ENCODE measurements at places on chromosomes 13 and 19.

- no peak for DNase-seq
Observed at GRCh38 chr13:27259831-27260230, 8.5 kb downstream of the RPL21 start.

DNA sequence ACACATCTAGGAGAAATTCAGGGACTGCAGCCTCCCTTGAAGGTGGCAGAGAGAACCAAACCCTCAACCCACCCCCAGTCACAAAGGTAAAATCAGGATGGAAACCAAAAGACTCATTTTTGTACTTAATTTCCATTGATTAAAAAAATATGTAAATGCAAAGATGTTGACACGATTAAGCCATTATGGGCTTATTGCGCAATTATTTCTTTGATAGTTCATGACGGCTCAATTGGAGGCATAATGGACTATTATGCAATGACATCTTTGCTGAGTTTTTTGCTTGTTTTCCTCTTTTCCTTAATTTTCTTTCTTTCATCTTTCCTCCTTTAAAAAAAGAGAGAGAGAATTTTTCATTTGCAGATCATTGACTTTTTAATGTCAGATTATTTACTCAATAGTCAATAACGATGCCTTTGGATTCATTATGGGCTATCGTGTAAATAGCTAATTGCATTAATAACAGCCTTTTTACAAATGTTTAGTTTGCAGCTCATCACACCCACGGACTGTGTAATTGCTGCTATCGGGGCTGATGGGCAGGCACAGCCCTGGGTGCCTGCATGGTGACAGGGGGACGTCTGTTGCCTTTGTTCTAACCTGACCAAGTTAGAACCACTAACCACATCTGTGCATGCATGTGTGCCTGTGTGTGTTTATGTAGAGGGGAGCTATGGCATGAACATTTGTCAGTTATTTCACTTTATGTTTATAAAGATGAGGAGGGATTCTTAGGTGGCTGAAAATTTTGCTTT, 482.4 kb upstream of the TSHZ3 start:
- no peak for DNase-seq

- no peak for DNase-seq
Observed at GRCh38 chr13:23735329-23735728, 153.9 kb downstream of the MIPEP start.

DNA sequence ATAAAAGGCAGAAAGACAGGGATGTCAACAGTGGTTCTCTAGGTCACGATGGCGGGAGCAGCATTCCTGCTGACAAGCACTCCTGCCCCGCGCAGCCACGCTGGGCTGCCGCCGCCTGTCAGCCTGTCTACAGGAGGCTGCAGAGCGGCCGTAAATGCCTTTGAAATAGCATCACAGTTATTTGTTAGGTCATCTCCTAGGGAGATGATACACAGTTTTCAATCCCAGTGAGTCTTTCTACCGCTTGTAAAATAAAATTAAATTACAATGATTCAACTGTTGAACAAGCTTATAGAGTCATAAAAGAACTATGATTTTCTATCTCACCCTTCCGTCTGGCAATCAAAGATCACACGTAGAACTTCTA, 7.3 kb upstream of the SLC7A9 start:
- DNase-seq: no peak

DNA sequence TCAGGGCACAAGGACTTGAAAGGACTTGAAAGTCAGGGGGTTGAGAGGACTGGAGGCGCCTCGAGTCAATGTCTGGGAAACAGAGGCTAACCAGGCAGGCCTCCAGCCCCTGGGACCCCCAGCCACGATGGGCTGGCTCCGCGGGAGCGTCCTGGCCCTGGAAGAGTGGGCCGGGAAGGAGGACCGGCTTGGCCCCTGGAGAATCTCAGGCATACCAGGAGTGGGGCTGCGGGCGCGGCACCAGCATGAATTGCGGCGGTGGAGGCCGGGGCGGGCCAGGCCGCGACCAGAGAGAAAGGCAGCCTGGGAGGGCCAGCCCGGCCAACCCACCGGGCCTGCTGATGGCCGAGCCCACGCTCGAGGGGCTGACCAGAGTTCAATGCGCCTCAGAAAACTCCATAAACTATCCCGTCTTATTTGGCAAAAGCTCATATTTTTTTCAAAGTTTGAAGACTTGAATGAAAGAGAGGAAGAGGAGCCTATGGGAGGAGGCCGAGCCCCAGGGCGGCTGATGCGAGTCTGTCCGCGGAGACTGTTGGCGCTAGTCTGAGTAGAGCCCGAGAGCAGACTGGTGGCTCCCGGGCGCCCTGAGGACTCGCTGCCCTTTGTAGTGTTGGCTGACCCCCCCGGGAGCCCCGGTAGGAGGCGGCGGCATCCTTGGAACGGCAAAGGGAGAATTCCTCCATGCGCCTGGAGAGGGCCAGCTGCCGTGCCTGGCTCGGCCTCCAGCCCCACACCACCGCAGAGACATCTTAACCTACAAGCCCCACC, 68.0 kb downstream of the MLLT1 start:
- no peak for DNase-seq

DNA sequence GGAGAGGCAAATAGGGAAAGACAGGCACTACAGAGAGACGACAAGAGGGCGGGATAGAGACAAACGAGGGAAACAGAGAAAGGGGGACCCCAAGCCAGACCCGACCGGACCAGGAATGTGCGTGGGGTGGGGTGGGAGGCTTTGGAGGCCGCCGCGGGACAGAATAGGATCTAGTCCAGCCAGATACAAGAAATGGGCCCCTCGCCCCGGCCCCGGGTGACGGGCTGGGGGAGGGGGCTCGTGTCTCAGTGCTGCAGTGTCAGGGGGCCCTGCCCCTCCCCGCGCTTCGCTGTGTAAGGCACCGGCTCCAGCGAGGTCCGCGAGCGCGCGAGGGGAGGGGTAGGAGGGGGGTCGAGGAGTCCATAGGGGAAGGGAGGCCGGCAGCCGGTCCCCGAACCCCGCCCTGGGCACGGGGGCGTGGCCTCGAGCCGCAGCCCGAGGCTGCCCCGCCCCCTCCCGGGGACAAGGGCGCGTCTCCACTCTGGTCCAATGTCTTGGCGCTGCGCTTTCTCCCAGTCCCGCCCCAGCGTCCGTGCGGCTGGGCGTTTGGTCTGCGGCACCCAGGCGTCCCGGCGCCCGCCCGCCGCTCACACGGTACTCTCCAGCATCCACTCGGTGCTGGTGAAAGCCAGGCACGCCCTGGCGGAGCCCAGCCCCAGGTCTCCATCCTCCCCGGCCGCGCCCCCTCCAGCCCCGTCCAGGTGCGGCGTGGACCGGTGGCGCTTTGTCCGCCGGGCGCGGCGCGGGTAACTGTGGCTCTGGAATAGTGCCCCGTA, 11.0 kb downstream of the IFNL1 start:
- no peak for DNase-seq

- DNase-seq: no peak
Observed at GRCh38 chr13:106036870-106037269, 498.6 kb downstream of the EFNB2 start.

- no peak for DNase-seq
Observed at GRCh38 chr19:9075064-9075949, 11.6 kb upstream of the OR1M1 start.

- no peak for DNase-seq
Observed at GRCh38 chr19:28498404-28498976, 714.5 kb downstream of the UQCRFS1 start.

GRCh38 chr19:48633148-48634035, 3.8 kb downstream of the DBP start:
- peak; percentile 58 for DNase-seq

- no peak for DNase-seq
Observed at GRCh38 chr13:35025314-35025713, 83.2 kb downstream of the NBEA start.

DNA sequence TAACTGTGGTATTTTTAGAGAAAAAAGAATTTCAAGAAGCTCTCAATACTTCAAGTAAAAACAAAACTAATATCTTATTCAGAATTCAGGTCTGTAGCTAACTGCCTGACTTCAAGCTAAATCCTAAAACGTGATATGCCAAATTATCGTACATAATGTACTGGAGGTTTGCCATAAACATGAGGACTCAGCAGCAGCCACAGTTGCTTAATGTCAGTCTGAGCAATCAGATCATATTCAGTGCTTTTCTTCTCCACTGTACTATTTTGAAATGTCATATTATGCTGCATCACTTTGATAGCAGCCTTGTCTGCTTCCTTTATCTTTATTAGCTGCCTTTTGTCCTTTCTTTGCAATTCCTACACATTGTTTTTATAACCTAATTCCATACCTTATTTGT, 265.1 kb upstream of the EDNRB start:
- DNase-seq: no peak

DNA sequence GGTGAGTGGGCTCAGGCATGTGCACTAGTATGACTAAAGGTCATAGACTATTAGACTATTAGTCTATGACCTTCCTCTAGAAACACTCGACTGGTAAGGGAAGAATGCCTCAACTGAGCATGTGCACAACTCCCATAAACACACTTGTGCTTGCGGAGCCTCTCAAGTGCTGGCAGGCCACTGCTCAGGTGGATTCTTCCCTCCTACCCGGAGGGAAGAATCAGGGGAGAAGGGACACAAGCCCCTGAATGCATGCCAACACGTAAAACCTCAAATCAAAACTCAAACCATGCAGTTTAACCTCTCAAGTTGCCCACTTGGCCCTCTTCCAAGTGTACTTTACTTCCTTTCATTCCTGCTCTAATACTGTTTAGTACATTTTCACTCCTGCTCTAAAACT, 287.6 kb upstream of the SGCG start:
- no peak for DNase-seq

All from hematopoietic multipotent progenitor cell treated with erythropoietin and hydrocortisone succinate and interleukin-3 and kit ligand, for 17 days (in vitro differentiated cells).